Cardiac muscle cell (in vitro differentiated cells and primary cell): ENCODE measurements at places on chromosomes 2 and 18. TPM values are rescaled to one million over a fixed set of nuclear protein-coding genes. Genes with fewer than 3 reads are reported as not detected.

Gene FIGN
- total RNA-seq = 23.1 and 51.0 TPM in 2 replicates

Gene GDF7
- total RNA-seq = 0.14 and 0.15 TPM in 2 replicates

GRCh38 chr2:192275632-192276031, 80.9 kb upstream of the TMEFF2 start:
- no peaks in the 10 kb centered on the region for H3K4me1 ChIP-seq
- H3K27ac ChIP-seq = no peak overlapping the region
- H3K4me3 ChIP-seq = no peak overlapping the region
- DNase-seq = no peak

DNA sequence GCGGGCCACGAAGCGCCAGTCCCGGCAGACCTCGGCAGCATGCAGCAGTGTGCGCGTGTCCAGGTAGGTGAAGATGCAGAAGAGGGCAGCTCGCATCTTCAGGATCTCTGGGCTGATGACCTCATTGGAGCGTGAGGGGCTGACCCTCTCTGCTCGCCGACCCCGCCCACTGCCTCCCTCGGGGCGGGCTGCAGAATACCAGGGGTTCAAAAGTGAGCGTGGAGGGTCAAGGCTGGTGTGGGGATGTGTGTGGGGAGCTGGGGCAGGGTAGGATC, 20.0 kb downstream of the FBXO41 start:
- no peak for DNase-seq
- H3K27me3 ChIP-seq = peaks cover 33% of the 10 kb centered on the region
- no peak overlapping the region for H3K27ac ChIP-seq

GRCh38 chr2:667332-667999, 9.7 kb downstream of the TMEM18 start:
- no peak for DNase-seq
- peaks cover 27% of the 10 kb centered on the region for H3K36me3 ChIP-seq
- H3K27ac ChIP-seq = no peak overlapping the region
- H3K4me1 ChIP-seq = no peaks in the 10 kb centered on the region

Gene NEU4
- 0.56 and 1.8 TPM in 2 replicates for total RNA-seq

DNA sequence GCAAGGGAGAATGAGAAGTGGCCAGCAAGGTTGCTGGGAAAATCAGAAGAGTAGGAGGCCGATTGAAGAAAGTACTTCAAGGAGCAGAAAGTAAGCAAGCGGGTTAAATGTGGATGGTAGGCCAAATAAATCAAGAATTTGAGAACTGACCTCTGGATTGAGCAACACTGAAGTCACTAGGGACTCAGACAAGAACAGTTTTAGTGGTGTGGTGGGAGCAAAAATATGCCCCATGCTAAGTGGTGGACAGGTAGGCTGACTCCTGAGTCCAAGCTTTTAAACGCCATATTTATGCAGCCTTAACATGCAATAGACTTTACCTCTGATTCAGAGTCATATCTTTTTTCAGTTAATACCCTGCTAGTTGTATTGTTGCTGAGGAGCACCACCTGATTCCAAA, 4.5 kb downstream of the TRABD2A start:
- H3K27ac ChIP-seq = no peak overlapping the region
- DNase-seq = no peak
- H3K36me3 ChIP-seq = no peaks in the 10 kb centered on the region
- peaks cover 55% of the 10 kb centered on the region for H3K27me3 ChIP-seq
- no peak overlapping the region for H3K4me3 ChIP-seq

Gene SPDYA
- total RNA-seq = 0.21 and 1.4 TPM in 2 replicates

DNA sequence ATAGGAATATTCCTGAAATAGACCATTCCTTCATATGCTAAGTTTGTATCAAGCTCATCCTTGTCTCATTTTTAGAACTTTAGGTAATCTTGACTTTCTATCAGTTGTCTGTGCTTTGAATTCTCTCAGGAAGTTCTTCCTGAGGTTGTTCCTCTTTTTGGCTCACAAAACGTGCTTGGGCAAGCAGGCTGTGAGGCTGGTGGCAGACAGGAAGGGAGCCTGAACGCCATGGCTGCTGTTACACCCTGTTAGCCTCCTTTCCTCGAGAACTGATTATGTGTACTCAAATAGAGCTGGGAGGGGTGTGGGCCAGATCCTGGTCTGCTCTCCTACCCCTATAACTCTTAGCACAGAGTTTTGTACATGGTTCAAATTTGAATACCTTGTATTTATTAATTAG, 136.4 kb upstream of the CELF4 start:
- no peaks in the 10 kb centered on the region for H3K36me3 ChIP-seq
- DNase-seq = no peak
- H3K4me1 ChIP-seq = no peaks in the 10 kb centered on the region
- no peak overlapping the region for H3K4me3 ChIP-seq
- H3K27me3 ChIP-seq = no peaks in the 10 kb centered on the region

Gene TTC39C
- total RNA-seq = 6.0 and 6.9 TPM in 2 replicates

GRCh38 chr2:239383036-239383758, 17.6 kb downstream of the HDAC4 start:
- H3K4me3 ChIP-seq = no peak overlapping the region
- no peaks in the 10 kb centered on the region for H3K27me3 ChIP-seq
- no peak overlapping the region for H3K27ac ChIP-seq
- no peak for DNase-seq
- peaks cover 6% of the 10 kb centered on the region for H3K4me1 ChIP-seq

DNA sequence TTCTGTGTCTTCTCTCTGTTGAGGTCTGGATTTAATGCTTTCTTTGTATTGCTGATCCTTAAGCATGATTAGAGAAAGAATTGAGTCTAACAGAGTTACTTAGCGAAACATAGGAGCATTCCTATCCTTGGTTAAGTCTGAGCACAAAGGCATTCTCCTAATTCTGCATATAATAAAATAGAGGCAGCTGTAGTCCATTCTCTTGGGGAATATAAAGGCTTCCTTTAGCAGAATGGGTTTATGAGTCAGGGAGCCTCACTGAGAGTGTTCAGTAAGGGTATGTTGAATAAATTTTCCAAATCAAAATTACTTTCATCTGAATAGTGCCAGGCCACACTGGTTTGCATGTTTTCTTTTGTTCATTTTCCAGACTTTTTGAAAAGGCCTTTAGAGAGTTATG, 101.5 kb downstream of the GALNT1 start:
- DNase-seq = no peak
- no peak overlapping the region for H3K27ac ChIP-seq
- H3K27me3 ChIP-seq = no peaks in the 10 kb centered on the region
- H3K36me3 ChIP-seq = no peaks in the 10 kb centered on the region

- H3K4me1 ChIP-seq = no peaks in the 10 kb centered on the region
- peak; percentile 29 for DNase-seq
- H3K27ac ChIP-seq = no peak overlapping the region
- no peaks in the 10 kb centered on the region for H3K36me3 ChIP-seq
Observed at GRCh38 chr2:189534854-189535832, 45.4 kb downstream of the SLC40A1 start.

GRCh38 chr2:117537032-117537431, 277.5 kb upstream of the DDX18 start:
- no peak overlapping the region for H3K4me3 ChIP-seq
- H3K27me3 ChIP-seq = no peaks in the 10 kb centered on the region
- no peak overlapping the region for H3K27ac ChIP-seq
- no peaks in the 10 kb centered on the region for H3K4me1 ChIP-seq

Gene DSC1
- total RNA-seq = not detected in 2 replicates

- no peak for DNase-seq
- peaks cover 9% of the 10 kb centered on the region for H3K36me3 ChIP-seq
- H3K4me3 ChIP-seq = no peak overlapping the region
- no peaks in the 10 kb centered on the region for H3K27me3 ChIP-seq
- H3K27ac ChIP-seq = no peak overlapping the region
Observed at GRCh38 chr2:201483342-201483741, 31.8 kb downstream of the STRADB start.

- H3K27ac ChIP-seq = no peak overlapping the region
- no peaks in the 10 kb centered on the region for H3K27me3 ChIP-seq
- no peak overlapping the region for H3K4me3 ChIP-seq
- H3K36me3 ChIP-seq = peaks cover 68% of the 10 kb centered on the region
- no peaks in the 10 kb centered on the region for H3K4me1 ChIP-seq
Observed at GRCh38 chr2:127996160-127996559, 31.7 kb downstream of the SAP130 start.

DNA sequence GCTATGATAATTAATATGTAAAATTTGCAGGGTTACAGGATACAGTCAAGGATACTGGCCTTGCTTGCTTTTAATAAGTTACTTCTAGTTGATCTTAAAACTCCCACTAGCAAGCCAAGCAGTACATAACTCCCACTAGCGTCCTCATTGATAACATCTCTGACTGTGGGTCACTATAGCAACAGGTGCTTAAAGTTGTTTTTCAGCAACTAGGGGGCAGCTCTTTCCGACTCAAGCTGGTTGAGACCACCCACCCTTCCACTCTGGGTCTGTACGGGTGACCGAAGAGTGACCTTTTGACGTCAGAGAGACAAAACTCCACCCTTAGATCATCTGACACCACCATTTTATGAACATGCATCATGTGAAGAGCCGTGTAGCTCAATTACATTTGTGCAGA, 208.6 kb downstream of the MYO1B start:
- no peak overlapping the region for H3K27ac ChIP-seq
- no peak overlapping the region for H3K4me3 ChIP-seq
- H3K27me3 ChIP-seq = no peaks in the 10 kb centered on the region
- H3K4me1 ChIP-seq = no peaks in the 10 kb centered on the region
- no peaks in the 10 kb centered on the region for H3K36me3 ChIP-seq

DNA sequence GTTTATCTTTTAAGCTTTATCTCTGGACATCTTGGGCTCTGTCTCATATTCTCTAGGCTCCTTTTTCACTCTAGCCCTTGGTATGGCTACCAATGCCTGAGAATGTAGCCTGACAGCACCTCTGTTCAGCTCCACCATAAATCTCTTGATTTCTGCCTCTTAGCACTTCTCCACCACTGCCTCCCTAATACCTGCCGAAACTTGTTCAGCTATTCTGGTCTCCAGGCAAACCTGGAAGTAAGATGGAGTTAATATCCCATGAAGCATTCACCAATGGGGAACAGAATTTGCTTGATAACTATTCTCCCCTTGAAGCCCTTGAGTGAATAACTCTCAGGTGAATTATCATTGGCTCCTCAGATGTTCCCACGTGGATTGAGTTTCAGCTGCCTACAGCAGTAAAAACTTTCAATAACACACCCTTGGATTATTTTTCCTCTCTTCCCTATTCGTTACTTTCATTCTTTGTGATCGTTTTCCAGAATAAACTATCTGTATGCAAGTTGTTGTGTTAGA, 145.6 kb downstream of the EVA1A start:
- H3K36me3 ChIP-seq = no peaks in the 10 kb centered on the region
- no peak for DNase-seq
- no peaks in the 10 kb centered on the region for H3K4me1 ChIP-seq
- no peak overlapping the region for H3K4me3 ChIP-seq
- H3K27ac ChIP-seq = no peak overlapping the region

GRCh38 chr2:173457366-173457765, 102.7 kb downstream of the CDCA7 start:
- DNase-seq = no peak
- H3K36me3 ChIP-seq = no peaks in the 10 kb centered on the region
- H3K4me1 ChIP-seq = no peaks in the 10 kb centered on the region
- H3K27me3 ChIP-seq = no peaks in the 10 kb centered on the region
- H3K4me3 ChIP-seq = no peak overlapping the region

DNA sequence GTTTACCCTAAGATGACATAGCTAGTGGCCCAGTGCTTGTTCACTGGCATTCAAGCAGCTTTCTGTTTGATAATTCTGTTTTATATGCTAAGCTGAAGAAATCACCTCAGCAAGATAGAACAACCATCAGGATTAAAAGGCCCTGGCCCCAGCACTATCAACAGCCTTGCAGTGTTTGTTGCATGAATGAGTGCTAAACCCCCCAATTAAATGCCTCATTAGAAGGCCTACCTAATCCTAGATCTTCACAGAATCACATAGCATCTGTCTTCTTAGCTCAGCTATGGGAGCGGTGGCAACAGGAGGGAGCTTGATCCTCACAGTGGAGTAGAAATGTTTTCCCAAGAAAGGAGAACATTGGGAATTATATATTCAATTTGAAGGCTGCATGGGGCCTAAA, 194.1 kb upstream of the HNMT start:
- no peak for DNase-seq
- H3K27me3 ChIP-seq = no peaks in the 10 kb centered on the region
- no peaks in the 10 kb centered on the region for H3K4me1 ChIP-seq
- H3K4me3 ChIP-seq = no peak overlapping the region

DNA sequence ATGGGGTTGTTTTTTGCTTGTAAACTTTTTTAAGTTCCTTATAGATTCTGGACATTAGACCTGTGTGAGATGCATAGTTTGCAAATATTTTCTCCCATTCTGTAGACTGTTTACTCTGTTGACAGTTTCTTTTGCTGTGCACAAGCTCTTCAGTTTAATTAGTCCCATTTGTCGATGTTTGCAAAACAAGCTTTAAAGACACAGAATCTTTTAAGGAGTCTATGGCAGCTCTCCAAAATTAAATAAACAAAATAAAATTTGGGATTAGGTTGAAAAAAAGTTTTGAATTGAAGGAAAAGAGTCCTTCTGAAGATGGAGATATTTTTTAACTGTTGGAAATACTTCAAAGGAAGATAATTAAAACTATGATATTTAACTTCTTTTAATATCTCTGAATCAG, 88.8 kb downstream of the MAP3K20 start:
- no peaks in the 10 kb centered on the region for H3K36me3 ChIP-seq
- peaks cover 15% of the 10 kb centered on the region for H3K4me1 ChIP-seq
- no peaks in the 10 kb centered on the region for H3K27me3 ChIP-seq
- no peak overlapping the region for H3K27ac ChIP-seq

Gene TMEM37
- 1.5 and 4.3 TPM in 2 replicates for total RNA-seq

DNA sequence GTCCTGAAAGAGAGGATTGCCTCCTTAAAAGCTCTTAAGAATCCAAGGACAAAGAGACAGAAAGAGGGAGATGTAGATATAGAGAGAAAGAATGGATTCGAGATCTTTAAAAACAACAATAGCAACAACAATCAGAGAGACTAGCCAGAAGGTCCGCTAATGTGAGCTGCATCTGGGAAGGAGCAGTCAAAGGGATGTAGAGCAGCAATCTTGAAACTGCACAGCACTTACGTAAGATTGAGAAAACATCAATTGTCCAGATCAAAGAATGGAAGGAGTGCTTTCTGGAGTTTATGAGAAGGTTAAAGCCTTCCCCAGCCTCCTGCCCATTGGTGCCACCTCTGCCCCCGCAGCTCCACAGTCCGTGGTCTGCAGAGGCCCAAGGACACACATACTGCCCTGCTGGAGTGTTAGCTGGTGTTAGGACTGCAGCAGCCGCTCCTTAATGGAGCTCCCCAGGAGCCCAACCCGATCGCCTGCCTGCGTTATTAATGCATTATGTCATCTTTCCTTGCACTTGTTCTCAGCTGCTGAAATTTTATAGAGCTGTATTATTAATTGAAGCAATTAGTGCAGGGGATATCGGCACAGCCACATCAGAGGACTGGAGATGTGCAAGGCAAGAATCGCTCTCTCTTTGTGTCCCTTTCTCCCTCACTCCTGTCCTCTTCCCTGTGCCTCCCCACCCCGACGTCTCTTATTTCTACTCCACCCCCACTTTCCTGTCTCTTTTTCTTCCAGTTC, 94.2 kb upstream of the STPG4 start:
- H3K36me3 ChIP-seq = no peaks in the 10 kb centered on the region
- H3K4me3 ChIP-seq = no peak overlapping the region
- H3K4me1 ChIP-seq = peaks cover 4% of the 10 kb centered on the region
- no peaks in the 10 kb centered on the region for H3K27me3 ChIP-seq
- no peak for DNase-seq
